Left ventricle myocardium inferior (tissue), 1 donor: ENCODE measurements at places on chromosomes 1 and 21.
A peak's percentile ranks its signal among the peaks of the same experiment; 100 is the strongest.

DNA sequence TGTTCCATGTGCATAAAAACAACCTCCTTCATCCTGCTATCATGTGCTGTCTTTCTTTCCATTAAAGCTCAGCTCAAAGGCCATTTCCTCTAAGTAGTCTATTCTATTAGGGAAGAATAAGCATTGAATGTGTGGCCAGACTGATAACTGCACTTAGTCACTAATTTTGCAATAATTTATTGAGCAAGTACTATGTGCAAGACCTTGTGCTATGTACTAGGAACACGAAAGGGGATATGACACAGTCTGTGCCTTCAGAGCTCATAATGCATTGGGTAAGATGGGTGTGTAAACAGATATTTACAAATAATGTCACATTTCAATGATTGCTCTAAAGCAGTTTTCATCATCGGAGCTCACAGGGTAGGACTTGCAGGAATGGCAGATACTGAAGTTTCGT lies 54.2 kb downstream of the NMNAT2 start:
- DNase-seq: no peak

- no peak for DNase-seq
These were observed 16.2 kb downstream of the WDR47 start for GRCh38 chr1:109025694-109026093.

DNA sequence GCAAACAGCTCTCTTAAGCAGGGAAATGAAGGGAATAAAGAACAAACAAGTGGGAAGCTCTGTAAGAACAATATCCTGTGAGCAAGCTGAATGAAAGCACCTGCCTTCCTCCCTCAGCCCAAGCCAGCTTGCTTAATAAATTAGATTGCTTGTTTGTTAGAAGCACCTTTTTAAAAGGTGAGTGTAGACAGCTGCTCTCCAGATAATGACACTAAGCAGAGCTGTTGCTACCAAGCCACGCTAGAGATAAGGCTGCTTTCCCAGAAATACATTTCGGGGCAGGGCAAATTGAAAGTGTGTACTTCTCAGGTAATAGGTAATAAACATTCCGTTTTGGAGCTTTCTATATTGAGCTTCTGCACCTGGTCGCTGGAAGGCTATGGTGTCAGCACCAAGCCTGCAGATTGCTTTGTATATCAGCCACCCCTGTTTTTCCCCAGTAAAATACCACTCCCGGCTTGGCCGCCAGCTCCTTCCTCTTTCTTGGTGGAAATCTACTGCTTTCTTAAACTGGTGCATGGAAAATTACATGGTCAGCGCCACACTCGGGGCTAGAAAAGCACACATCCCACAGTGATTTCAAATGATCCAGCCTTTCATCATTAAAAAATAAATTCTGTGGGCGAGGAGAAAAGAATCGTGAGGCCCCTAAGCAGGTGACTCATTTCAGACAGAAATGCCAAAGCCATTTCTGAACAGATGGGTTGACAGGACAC lies 151.3 kb downstream of the ETS2 start:
- no peak for DNase-seq

DNA sequence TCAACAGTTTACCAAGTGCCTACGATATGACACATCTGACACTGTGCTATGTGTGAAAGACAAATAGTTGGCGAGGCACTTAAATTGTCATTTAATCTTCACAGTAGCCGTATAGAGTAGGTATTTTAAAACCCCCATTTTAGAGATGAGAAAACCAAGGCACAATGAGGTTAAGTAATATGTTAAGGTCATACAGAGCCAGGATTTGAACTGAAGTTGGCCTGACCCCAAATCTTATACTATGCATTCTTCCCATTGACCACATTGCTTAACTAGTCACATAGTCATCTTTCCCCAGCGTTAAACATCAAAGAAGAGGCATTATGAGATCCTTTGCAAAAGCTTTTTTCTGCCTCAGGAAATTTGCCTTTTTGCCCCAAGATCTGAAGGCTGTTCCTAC lies 3.9 kb downstream of the INKA2 start:
- no peak for DNase-seq

- DNase-seq: no peak
These were observed 22.7 kb downstream of the ZFYVE9 start for GRCh38 chr1:52164604-52165003.

DNA sequence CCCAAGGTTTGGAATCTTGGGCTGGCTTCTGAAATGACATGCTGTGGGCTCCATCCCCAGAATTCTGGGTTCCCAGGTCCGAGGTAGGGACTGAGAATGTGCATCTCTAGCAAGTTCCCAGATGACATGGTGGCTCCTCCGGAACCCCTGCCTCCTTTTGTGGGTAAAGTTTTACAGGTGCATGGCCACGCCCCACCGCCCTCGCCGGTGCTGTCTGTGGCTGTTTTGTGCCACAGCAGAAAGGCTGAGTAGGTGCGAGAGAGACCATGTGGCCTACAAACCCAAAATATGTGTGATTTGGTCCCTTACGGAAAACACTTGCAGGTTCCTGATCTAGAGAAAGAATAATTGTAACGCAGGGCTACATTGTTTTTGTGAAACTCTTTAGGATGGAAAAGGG lies 30.9 kb downstream of the SKI start:
- DNase-seq: no peak

DNA sequence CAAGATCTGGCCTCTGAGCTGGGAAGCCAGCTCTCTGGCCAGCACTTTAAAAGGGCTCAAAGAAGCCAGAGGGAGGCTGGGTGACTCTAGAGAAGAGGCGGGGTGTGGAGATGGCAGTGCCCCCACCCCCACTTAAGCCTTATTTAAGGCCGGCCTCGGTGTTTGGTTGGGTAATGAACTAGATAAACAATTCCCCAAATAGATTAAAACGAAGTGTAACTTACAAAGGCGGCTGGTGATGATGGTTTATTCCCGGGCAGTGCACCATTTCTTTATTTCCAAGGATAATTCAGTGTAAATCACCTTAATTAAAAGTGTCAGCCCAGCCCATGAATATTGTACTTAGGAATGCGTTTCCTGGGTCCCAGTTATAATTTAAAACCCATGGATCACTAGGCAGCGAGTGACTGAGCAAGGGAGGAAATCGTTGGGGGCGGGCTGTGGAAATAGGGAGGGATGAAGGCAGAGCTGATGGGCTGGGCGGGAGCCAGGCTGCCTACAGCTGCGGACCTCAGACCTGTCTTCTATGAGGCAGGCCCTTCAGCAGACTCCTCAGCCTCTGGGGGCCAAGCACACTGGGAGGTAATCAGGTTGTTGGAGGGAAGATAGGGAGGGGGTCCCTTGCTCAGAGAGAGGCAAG lies 54.9 kb downstream of the TMEM53 start:
- DNase-seq: no peak

GRCh38 chr1:203097001-203097400 lies 11.2 kb upstream of the MYOG start:
- no peak for DNase-seq

DNA sequence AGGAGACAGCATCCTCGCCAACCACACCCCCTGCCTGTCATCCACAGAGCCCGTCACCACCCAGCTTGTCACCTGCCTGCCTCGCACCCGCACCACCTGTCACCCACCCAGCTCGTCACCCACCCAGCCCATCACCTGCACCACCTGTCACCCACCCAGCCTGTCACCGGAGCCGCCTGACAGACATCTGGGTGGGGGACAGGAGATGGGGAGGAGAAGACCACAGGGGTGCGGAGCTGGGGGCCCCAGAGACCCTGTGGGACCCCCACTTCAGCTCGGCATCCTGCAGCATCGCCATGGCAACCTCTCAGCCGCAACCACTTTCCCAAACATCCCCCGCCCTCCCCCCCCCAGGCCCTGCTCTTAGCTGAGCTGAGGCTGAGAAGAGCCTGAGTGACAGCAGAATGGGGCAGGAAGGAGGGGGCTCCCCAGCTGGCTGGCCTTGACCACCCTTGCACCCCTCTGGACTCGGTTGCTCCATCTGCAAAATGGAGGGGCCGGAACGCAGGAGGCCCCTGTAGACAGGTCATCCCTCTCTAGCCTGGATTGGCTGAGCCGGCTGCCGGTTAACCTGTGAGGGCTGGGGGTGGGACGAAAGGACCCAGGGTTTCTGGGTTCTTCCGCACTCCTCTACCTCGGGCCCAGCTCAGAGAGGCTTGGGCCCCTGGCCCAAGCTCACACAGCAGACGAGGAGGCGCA lies 11.6 kb downstream of the AHDC1 start:
- DNase-seq: no peak

- no peak for DNase-seq
These were observed 1098.3 kb downstream of the ADGRL2 start for GRCh38 chr1:82899017-82899416.

GRCh38 chr1:226497991-226498639 lies 50.4 kb upstream of the STUM start:
- DNase-seq: no peak

GRCh38 chr1:108502624-108503023 lies 52.5 kb downstream of the NBPF6 start:
- no peak for DNase-seq

GRCh38 chr1:44511769-44512168 lies 106.7 kb downstream of the RNF220 start:
- DNase-seq: no peak

DNA sequence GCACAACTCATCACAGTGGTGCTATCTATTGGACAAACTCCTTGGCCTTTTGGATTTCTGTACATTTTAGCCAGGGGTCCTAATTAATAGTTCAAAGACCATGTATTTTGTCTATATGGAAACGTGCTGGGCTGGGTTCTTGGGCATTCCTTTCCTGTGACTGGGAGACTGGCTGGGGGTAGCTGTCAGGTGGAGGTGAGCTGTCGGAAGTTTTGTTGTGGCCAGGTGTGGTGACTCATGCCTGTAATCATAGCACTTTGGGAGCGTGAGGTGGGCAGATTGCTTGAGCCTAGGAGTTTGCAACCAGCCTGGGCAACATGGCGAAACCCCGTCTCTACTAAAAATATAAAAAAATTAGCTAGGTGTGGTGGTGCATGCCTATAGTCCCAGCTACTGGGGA lies 392.4 kb downstream of the RPS6KC1 start:
- no peak for DNase-seq

DNA sequence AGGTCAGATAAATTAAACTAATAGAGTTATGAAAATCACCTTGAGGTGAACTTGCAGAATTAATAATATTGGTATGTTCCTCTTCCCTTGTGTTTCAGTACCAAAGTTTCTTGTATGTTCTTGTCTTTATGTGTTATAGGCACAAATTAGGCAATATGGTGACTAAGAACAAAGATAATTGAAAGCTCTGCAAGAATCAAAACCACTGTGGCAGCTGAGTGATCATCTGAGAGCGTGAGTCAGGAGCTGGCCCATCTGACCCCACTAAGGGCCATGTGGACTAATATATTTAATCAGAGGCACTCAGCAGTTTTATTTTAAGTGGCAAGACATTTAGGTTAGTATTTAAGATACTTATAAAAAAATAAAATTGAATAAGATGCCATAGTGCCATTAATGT lies 12.8 kb upstream of the CASQ2 start:
- no peak for DNase-seq

DNA sequence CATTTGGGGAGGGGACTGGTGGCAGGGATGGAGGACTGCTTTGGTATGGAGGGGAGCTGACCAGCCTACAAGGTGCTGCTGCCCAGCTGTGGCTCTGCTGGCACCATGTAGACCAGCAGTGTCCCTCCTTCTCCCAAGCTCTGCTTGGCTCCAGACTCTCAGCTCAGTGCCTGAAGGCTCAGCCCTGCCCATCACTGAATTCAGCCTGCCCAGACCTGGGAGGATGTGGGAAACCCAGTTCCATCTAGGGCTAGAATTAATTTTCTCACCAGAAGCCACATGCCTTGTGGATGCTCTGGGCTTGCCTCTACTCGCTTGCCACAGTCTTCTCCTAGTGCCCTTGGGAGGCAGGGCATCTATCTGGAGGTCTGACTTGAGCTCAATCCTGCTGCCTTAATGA lies 195.0 kb upstream of the EDN2 start:
- DNase-seq: no peak

DNA sequence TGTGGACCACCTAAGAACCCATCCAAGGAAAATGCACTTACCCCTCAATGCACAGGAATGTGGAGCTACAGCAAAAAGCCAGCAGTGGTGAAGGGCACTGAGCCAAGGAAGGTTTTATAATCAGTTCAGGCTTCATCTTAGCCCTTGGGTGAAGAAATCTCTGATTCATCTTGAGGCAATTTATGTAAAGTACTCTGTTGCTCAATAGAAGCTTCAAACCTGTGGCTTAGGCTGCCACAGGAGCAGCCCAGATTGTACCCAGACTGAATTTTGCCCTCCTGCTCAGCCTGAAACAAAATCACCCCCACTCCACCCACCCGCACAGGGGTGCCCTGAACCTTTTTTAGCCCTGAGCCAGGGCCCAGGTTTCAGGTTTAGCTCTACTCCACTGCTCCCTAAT lies at the start of gene S100A12:
Gene S100A12, minus strand, starts transcription at position 111 of the 400 bp plus-strand sequence. CDS start 1,029 bp downstream, outside the sequence.
- no peak for DNase-seq

- peak; percentile 48 for DNase-seq
These were observed 10.4 kb downstream of the DCAF8 start for GRCh38 chr1:160251687-160252526.

- DNase-seq: peak; percentile 66
These were observed at the start of gene NPR1 for GRCh38 chr1:153678519-153679336. Gene NPR1, plus strand, starts transcription at chr1:153678688. Its CDS starts 421 bp downstream, at chr1:153679109.

- DNase-seq: no peak
These were observed 26.8 kb upstream of the KDM4A start for GRCh38 chr1:43622901-43623780.

- no peak for DNase-seq
These were observed 23.0 kb upstream of the SPSB1 start for GRCh38 chr1:9269721-9270120.

GRCh38 chr1:64172458-64172983 lies 30.9 kb upstream of the UBE2U start:
- no peak for DNase-seq

DNA sequence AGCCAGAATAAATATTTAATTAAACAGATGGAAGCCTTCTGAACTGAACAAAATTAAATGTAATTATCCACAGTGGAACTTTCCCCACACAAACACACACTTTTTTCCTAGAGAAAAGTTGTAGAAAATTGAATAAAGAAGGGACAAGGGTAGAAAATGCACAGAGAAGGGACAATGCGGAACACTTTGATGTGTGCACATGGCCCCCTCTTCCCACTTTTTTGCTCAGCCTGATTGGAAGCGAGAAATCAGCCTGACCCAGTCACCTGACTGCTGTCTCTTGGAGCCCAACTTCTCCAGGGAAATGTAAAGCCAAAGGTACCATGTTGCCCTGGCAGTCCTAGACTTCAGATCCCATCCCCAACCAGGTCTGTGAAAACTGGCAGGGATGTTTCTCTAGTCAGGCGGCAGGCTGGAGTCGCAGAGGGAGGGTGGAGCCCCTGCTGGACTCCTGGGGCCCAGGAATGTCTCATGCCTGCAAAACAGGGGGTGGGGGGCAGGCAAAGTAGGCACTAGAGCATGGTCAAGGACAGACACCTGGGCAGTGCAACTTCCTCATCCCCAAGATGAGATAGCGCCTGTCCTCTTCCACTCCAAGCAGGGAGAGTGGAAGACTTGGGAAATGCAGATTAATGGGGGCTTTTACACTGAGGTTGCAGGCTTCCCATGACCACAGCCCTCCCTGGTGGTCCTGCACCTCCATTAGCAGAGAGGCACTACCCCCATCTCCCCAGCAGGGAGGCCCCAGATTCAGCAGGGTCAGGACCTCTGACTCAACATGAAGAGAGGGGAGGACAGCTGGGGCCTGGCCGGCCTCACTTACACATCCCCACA lies 2.8 kb downstream of the CERS2 start:
- no peak for DNase-seq
